Activated CD4-positive, alpha-beta T cell treated with anti-CD3 and anti-CD28 coated beads for 24 hours (primary cell): ENCODE measurements at places on chromosomes 3 and 15.

DNA sequence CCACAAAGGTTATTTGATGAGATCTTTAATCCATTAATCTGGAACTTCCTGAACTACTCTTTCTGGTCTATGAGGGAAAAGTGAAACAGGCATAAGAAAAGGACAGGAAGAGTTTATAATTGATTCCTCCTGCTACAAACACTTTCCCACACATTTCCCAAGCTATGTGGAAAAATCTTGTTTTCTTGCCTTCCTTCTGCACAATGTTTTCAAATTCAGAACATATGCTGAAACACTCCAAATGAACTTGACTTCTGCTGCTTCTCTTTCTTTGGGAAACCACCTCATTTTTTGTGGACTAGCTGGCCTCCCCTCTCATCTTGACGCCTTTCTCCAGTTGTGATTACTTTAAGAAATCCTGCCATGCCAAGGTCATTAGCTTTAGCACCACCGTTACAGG lies 100.7 kb upstream of the PTPRG start:
- DNase-seq = no peak

DNA sequence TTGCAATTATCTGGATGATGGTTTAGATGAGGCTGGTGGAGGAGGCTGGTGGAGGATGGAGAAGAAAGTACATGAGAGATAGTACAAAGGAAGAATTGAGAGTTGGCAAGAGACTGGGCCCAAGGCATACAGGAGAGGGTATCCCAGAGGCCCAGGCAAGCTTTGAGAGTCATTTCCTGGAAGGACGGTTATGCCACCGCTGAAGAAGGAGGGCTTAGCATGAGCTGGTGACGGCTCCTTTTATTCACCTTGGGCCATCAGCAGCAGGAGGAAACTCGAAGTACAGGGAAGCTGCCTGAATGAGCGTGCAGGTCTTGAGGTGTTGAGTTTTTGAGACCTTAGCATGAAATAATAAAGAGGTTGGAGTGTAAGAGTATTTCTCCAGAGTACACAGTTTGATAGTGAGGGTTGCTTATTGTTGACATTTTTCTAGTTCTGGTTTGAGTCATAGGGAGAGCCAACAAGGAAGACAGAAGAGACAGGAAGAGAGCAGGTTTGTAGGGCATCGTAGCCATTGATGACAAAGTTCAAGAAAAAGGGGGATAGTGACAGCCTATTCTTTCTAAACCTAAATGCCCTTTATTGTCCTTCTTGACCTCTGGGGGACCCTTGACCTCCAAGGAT lies 13.8 kb downstream of the THSD4 start:
- no peak for DNase-seq

GRCh38 chr3:126971891-126972351 lies 11.0 kb upstream of the PLXNA1 start:
- no peak for DNase-seq

GRCh38 chr3:157156837-157157635 lies 2.9 kb downstream of the CCNL1 start:
- DNase-seq = no peak

DNA sequence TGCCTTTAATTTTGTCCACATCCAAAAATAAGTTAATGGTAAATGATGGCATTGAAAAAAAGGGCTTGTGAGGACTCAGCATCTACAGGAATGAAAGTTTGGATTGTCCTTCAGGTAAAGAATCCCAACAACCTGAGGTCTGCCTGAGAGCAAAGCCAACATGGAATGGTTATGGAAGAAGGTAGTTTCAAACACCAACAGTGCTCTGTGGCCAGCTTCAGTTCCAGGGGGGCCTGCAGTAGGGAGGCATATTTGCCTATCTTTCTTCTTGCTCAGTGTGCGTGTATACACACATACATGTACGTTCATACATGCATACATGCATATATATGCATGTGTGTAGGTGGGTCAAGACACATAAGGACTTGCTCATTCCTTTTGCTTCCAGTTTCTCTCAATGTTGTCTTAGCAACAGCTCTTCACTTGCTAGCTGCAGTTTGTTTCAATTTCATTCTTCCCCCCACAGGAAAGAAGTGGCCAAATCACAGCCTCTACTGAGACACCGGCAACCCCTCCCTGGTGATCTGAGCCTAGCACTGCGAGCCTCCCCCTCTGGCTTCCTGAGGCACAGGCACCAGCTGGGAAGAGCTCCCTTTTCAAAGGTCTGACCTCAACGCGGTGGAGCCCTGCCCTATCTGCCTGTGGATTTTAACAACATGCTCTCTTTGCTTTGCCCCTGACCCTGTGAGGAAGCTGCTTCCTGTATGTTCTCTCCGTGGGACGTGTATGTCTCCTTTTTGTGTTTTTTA lies 146.2 kb downstream of the KLF13 start:
- DNase-seq = no peak

GRCh38 chr3:124707656-124708062 lies 22.6 kb upstream of the UMPS start:
- DNase-seq = no peak

DNA sequence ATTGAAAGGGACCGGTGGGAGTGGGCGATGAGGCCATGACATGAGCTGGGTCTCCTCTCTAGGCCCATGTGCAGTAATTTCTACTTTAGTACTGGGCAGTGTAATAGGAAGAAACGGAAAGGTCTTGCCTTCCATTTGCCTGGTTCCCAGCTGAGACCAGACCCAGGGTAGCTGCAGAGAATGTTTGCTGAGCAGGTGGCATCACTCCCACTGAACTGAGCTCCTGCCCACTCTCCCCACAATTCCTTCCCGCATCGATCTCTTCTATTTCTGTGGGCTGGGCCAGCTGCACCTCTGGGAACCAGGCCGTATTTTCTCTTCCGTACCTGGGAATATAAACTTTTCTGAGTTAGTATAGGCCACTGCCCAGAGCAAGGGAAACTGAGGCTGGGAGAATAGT lies 15.8 kb downstream of the ESYT3 start:
- no peak for DNase-seq

DNA sequence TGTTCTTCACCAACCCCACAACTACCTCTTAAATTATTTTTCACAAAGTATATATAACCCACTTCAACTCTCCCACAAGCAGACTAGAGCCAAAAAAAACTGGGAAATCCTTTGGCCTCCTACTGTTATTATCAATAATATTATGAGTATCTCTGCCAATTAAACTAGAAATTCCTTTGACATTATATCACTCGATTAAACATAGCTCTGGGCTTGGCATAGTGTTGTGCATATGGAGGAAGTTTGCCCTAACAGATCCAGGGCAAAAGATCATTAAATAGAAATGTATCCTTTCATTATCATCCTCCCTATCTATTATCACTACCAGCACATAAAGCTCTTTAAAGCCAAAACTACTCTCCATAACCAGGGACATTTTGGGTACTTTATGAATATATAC lies 74.9 kb downstream of the OSBPL10 start:
- DNase-seq = no peak

DNA sequence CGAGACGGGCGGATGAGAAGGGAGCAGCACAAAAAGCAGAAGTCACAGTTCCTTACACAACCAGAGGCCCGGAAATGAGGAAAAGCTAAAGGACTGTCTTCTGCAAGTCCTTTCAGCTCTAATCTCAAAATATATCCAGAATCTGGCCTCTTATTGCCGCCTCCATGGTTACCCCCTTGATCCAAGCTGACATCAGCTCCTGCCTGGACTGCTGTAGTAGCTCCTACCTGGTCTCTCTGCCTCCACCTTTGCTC lies 324.0 kb upstream of the ROPN1 start:
- no peak for DNase-seq

GRCh38 chr3:1954632-1955031 lies 144.0 kb upstream of the CNTN4 start:
- DNase-seq = no peak

DNA sequence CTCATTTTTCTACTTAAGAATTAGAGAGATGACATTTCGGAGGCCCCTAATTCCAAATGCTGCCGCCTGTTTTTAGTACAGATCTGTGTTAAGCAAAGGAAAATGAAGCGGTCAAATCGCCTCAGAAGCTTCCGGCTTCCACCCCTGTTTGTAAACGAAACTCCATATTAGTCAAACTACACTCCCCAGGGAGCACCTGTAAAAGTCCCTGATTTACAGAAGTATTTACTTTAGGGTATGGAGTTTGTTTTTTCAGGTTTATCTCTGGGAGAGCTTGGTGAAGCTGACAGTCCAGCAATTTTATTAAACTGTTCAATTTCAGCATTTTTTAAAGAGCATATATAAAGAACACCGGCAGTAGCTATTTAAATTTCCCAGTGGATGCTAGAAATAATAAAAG lies 319.8 kb downstream of the FHIT start:
- no peak for DNase-seq

GRCh38 chr3:194105292-194105691 lies 30.7 kb upstream of the HES1 start:
- no peak for DNase-seq

GRCh38 chr3:73098873-73099272 lies 37.4 kb downstream of the EBLN2 start:
- no peak for DNase-seq

GRCh38 chr3:24545887-24546286 lies 51.2 kb upstream of the THRB start:
- DNase-seq = no peak

GRCh38 chr3:116057400-116058006 lies 387.8 kb downstream of the LSAMP start:
- no peak for DNase-seq

DNA sequence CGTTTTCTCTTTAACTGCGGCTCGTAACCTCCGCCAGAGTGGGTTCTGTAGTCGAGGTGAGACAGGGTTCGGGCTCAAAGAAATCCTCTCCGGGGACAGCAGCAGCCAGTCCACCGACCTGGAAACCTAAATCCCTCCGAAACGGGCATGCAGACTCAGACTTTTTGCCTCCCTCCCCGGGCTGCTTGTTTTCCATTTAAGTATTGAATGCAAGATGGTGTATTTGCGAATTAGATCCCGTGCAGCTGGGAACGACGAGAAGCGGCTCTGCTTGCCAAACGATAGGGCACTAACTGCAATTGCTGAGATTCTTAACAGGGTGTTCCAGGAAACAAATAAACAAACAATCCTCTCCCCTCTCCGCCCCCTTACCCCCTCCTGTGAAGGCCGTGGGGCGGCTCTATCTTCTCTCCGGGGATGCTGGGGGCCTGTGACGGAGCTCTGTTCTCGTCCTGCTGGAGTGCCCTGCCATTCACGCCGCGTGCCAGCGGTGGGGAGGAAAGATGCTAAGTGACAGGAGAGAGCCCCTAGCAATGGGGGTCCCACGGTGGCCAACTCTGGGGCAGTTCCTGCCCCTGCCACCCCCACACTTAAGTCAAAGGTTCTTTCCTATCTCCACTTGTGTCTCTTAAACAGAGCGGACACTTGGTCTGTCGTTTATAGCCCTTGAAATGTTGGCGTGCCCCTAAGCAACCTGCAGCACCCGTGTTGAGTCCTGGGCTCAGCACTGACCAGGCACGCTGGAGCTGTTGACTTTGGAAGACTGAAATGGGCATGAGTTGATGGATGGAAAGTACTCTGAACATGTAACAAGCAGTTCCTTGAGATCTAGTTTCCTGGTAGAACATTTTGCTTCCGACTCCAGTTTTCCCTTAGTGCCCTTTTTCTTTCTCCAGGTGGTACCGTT lies 1.3 kb upstream of the ETV5 start:
- no peak for DNase-seq

- DNase-seq = no peak
Observed at GRCh38 chr15:87739866-87740265, 516.7 kb downstream of the NTRK3 start.

DNA sequence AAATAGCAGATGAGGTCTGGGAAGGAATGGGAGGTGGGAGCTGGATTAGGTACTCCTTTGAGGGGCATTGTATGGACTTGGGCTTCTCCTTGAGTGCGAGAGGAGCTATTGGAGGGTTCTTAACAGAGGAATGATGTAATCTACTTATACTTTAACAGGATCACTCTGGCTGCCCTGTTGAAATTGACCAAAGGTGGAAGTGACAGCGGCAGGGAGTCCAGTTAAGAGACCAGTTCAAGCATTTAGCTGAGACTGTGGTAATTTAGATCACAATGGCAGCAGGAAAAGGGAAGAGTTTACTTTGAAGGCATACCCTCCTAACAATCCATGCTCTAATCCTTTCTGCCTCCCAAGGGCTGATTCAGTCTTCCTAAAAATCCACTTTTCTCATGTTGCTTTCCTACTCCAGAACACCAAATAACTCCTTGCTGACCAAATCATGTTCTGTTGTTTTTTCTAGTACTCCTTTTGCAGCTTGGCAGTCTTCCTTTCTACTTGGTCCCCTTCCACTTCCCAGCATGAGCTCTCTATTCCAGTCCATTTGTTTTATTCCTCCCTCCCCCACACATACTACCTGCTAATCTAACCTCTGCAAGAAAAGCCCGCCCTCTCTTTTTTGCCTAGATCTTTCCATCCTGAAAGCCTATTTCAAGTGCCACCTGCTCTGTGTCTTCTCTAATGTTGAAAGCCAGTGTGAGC lies 139.4 kb downstream of the NECTIN3 start:
- DNase-seq = no peak

GRCh38 chr15:65361708-65362459 lies 15.9 kb downstream of the IGDCC3 start:
- DNase-seq = no peak
